ENCODE measurements at places on chromosomes 4 and X.

DNA sequence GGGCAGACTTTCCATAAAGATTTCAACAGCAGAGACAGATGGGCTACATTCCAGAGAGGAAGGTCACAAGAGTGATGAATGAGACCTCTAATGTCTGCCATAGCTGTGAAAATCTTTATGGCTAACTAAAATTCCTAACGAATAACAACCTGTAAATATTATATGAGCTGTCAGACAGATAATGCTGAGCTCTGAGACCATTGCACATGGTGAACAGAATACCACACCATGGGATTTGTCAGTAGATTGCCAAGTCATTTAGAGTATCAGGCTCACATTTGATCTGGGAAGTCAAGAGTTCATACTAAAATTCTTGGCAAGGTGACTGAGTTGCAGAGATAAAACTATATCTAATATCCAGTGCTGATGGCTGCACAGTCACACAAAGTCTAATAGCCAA, 259.2 kb upstream of the FTHL17 start:
- DNase-seq, result no peak

- no peak for DNase-seq
Observed at GRCh38 chrX:9942086-9942485, 25.1 kb upstream of the CLDN34 start.

DNA sequence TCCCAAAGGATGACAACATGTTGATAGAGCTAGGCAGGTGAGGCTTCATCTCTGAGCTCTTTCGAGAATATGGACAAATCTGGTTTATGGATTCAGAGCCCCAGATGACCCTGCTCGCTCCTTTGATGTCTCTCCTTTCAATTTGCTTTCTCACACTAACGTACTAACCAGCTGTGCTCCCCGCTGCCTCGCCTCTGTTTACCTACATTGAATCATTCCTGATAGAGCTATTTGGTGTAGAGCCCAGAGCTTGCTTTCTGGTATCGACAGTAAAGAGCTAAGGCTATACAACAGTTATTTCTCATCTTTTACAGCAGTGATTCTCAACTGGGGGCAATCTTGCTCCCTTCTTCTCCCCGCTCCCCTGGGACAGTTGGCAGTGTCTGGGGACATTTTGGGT, 8.9 kb upstream of the PHKA2 start:
- no peak for DNase-seq

- no peak for DNase-seq
Observed at GRCh38 chrX:52217494-52218160, 32.9 kb downstream of the MAGED4 start.

- DNase-seq, result no peak
Observed at GRCh38 chr4:76435528-76436319, 695 bp downstream of the SHROOM3 start.

DNA sequence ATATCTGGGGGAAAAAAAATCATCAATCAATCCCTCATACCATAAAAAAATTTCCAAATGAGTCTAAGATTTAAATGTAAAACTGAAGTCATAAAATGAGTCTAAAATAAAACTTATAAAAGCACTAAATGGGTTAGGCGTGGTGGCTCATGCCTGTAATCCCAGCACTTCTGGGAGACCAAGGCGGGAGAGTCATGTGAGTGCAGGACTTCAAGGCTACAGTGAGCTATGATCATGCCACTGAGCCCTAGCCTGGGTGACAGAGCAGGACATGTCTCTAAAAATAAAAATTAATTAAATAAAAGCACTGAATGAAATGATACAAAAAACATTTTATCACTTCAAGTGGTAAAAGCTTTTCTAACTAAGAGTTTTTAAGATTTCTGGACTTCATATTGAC, 83.3 kb downstream of the LRBA start:
- DNase-seq, result no peak
